ENCODE measurements at places on chromosomes 4 and X.

- DNase-seq: no peak
Measured at GRCh38 chrX:77342004-77342403, 105.2 kb upstream of the FGF16 start.

GRCh38 chr4:36716874-36717273 is 435.5 kb downstream of the DTHD1 start:
- DNase-seq: no peak

GRCh38 chrX:109632906-109633504 is 8.0 kb upstream of the KCNE5 start:
- peak; percentile 26 for DNase-seq

DNA sequence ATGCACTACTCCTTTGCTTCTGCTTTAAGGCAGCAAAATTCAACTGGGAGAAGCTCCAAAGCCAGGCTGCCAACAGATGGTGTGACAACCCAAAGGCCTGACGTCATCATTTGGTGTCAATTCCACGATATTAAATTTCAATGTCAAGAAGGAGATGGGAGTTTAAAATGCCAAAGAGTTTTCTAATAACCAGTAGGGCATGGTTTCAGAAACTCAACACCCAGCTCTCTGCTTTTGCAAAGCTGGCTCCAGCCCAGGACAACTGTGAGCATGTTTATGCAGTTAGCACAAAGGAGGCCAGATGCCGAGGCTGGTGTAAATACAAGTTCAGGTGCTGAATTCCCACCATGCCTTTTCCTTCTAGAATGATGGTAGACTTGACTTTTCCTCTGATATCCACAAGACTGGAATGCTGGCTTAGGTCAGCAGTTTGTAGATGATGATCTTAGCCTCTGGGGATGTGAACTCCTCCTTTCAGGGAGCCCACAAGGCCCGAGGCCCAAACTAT is 67.3 kb downstream of the AFAP1 start:
- peak; percentile 98 for DNase-seq

- DNase-seq: no peak
Measured at GRCh38 chrX:152136312-152136711, 2.1 kb downstream of the MAGEA10 start.

- no peak for DNase-seq
Measured at GRCh38 chrX:70476166-70476933, 31.7 kb downstream of the DLG3 start.

DNA sequence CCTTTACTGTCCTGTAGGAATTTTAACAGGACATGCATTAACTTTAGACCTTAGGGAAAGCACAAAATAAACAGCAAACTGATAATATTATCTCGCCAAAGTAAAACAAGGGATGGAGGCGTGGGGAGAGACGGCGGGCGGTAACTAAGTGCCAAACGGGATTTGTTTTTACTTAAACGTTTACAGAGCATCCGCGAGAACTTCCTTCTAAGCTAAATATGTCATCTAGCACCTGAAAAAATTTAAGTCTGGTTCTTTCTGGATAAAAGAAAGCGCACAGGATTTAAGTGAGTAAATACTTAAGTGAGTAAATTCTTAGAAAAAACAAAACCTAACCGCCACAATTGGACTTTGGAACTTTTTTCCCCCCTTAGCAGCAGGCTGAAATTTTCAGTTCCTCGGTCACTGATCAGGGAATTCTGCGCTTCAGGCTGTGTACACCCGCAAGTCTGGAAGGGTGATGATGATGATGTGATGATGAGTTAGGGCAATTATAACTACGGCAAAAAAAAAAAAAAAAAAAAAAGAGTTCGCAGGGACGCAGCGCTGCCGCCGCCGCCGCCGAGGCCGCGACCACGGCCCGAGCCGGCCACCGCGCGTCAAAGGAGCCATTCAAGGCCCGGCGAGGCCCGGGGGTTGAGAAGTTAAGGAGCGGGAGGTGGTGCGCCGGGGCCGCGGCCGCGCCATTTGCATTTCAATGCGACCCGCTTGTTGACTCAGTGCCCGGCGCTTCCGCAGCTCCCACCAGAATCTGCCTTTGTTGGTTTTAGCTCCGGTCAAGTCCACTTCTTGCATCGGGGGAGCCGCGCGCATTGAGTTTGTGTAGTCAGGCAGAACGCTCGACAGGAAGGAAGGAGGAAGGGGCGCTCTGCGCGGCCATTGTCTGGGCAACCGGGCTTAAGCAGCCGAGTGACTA is 108.8 kb downstream of the SPRY1 start:
- peak; percentile 61 for DNase-seq

- DNase-seq: no peak
Measured at GRCh38 chr4:164606478-164606877, 147.5 kb upstream of the SMIM31 start.

DNA sequence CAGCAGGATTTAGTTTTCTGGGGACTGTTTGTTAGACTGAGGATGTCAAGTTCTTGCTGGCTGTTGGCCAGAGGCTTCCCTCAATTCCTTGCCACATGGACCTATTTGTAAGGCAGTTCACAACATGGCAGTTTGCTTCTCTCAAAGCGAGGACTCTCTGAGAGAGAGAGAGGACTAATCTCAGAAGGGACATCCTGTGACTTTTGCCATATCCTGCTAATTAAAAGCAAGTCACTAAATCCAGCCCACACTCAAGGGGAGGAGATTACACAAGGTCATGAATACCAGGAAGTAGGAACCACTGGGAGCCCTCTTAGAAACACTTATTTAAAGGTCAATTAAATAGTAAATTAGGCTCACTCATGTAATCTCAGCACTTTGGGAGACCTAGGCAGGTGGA is 38.2 kb downstream of the PPP1R2C start:
- DNase-seq: no peak

GRCh38 chr4:36414248-36414647 is 132.8 kb downstream of the DTHD1 start:
- DNase-seq: no peak

GRCh38 chr4:81314196-81314896 is 99.3 kb upstream of the PRKG2 start:
- DNase-seq: peak; percentile 91

DNA sequence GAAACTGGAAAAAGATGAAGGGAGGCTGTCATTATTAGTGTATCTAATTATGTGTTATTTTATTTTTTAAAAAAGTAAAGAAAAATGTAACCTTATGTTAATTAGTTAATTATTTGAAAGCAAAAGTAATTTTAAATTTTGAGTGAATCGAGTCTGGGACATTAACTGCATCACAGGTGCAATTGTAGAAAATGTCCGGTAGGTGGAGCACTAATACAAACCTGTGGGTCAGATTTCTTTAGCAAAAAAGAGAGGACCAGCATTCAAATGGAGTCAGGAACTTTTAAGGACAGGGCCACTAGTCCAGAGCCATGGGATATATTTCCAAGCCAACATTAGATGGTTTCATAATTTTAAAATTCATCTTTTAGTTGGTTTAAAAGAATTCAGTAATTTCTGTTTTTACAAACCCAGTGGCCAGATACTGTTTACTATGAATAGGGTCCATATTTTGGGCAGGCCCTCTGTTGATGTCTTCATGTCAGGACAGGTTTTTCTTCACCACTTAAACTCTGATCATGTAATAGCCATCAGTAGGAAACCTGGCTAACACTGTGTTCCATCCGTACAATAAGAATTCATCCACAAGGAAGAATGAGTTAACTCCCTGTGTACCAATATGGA is 27.2 kb downstream of the BST1 start:
- peak; percentile 53 for DNase-seq

- no peak for DNase-seq
Measured at GRCh38 chrX:70478526-70479245, 34.1 kb downstream of the DLG3 start.

- DNase-seq: no peak
Measured at GRCh38 chr4:145732001-145732815, 52.3 kb downstream of the C4orf51 start.

DNA sequence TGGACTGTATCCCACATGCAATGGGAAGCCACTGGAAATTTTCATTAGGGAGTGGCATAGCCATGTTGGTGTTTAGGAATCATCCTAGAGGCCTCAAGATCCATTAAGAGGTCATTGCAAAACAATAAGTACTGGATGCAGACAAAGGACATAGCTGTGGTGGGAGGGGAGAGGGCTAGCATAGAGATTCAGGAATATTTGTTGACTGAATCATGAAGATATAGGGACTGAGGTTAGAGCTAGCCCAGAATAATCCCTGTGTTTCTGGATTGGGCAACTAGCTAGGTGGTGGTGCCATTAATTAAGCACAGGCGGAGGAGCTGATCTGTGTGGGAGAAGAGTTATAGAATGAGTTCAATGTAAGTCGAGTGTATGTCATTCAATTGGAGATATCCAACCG is 135.0 kb downstream of the RAB28 start:
- peak; percentile 6 for DNase-seq

GRCh38 chr4:175127314-175127713 is 209.2 kb downstream of the ADAM29 start:
- DNase-seq: peak; percentile 35

DNA sequence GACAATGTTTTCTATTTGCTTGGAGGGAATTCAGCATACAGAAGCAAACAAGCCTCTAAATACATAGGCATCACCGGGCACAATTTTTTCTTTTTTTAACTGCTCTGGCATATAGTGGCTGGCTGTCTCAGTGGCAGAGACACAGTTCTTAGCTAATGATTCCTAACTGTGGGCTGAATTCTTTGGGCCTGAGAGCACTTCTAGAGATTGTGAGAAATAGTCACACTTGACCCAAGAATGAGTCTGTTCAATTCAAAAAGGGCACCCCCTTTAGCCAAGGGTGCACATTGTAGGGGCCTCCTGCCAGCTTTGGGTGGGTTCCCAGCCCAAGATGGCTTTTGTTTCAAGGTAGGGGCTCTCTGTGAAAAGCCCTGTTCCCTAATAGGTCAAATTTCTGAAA is 345.7 kb downstream of the ARHGAP10 start:
- DNase-seq: no peak

DNA sequence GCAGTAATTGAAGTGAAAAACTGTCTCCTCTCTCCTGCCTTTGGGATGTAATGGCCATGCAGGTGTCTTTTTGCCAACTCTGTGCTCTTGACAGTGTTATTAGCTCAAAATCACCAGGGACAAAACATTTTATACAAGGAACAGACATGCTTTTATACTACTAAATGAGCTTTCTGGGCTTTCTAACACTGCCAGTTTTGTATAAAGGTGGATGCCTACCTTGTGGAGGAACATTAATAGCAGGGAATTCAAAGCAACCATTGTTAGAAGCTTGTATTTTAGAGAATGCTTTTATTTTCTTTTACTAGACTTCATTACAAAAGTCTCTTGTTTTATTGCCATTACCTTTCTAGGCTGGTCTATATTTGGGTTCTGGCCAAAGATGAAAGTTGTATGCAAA is 54.7 kb upstream of the ARSJ start:
- no peak for DNase-seq

- DNase-seq: peak; percentile 16
Measured at GRCh38 chr4:122285285-122285684, 93.5 kb upstream of the ADAD1 start.

- no peak for DNase-seq
Measured at GRCh38 chr4:104907074-104907649, 239.5 kb upstream of the TET2 start.

Data from IMR-90 (cell line).